ENCODE measurements at places on chromosomes 13 and 19. TPM values are rescaled to one million over a fixed set of nuclear protein-coding genes. Genes with fewer than 3 reads are reported as not detected.

- H3K36me3 ChIP-seq: no peaks in the 10 kb centered on the region
- no peak overlapping the region for H3K27ac ChIP-seq
- no peaks in the 10 kb centered on the region for H3K27me3 ChIP-seq
- H3K4me1 ChIP-seq: no peaks in the 10 kb centered on the region
Measured at GRCh38 chr13:43196750-43197370, 173.5 kb downstream of the DNAJC15 start.

- DNase-seq: no peak
- no peak overlapping the region for H3K4me3 ChIP-seq
Measured at GRCh38 chr19:2010135-2010668, 5.3 kb downstream of the BTBD2 start.

DNA sequence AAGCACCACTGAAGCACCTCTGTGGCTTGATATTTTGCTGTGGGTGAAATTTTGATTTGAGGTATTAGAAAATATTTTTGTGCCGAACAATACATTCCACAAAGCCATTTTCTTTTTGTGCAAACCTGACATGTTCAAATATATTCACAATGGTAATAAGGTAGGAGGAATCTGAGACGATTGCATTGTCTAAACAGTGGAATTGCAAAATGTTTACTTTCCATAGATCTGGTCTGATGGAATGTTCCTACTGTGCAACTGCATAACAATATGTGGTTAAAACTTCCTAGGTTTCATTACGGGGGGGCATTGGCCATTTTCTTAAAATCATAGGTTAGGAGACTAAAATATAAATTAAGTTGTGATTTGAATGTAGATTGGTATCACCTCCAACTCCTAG lies 42.7 kb upstream of the AKAP11 start:
- H3K36me3 ChIP-seq: peaks cover 5% of the 10 kb centered on the region
- H3K27ac ChIP-seq: no peak overlapping the region
- peaks cover 2% of the 10 kb centered on the region for H3K4me1 ChIP-seq
- no peak for DNase-seq

DNA sequence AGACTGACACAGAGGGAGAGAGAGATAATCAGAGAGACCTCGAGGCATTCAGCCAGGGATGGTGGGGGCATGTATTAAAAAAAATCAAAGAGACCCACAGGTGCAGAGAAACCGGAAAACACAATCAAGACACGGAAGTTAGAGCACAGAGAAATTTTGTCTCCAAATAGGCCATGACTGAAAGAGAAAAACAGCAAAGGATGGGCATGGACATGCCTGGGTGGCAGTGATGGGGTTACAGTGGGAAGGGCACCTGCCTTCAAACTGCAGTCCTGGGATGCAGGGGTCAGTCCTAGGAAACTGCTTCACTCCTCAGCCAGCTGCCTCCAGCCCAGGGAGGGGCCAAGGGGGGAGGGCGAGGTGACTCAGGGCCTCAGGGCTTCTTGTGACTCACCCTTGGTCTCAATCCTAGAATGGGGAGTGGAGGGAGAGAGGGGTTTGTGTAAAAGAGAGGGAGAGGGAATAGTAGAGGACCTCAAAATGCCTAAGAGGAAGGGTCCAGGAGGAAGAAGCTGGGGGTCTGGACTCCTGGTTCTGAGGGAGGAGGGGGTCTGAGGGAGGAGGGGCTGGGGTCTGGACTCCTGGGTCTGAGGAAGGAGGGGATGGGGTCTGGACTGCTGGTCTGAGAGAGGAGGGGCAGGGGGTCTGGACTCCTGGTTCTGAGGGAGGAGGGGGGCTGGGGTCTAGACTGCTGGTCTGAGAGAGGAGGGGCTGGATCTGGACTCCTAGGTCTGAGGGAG lies 3.6 kb upstream of the KCNN4 start:
- H3K27ac ChIP-seq: no peak overlapping the region
- H3K4me3 ChIP-seq: no peak overlapping the region
- H3K27me3 ChIP-seq: no peaks in the 10 kb centered on the region
- peak; percentile 74 for DNase-seq

- no peaks in the 10 kb centered on the region for H3K27me3 ChIP-seq
- H3K36me3 ChIP-seq: no peaks in the 10 kb centered on the region
- H3K4me1 ChIP-seq: no peaks in the 10 kb centered on the region
- no peak overlapping the region for H3K27ac ChIP-seq
Measured at GRCh38 chr19:771332-771785, 20.4 kb downstream of the MISP start.

DNA sequence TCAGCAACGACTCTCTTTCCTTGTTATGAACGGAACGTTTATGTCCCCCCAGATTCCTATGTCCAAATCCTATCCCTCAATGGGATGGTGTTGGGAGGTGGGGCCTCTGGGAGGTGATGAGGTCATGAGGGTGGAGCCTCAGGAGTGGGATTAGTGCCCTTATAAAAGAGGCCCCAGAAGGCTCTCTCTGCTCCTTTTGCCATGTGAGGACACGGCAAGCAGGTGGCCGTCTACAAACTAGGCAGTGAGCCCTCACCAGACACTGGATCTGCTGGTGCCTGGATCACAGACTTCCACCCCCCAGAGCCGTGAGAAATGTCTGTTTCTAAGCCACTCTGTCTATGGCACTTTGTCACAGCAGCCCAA lies 53.2 kb downstream of the EPS15L1 start:
- no peak for DNase-seq
- no peak overlapping the region for H3K4me3 ChIP-seq
- H3K4me1 ChIP-seq: no peaks in the 10 kb centered on the region
- H3K36me3 ChIP-seq: no peaks in the 10 kb centered on the region
- H3K27ac ChIP-seq: no peak overlapping the region
- no peaks in the 10 kb centered on the region for H3K27me3 ChIP-seq

DNA sequence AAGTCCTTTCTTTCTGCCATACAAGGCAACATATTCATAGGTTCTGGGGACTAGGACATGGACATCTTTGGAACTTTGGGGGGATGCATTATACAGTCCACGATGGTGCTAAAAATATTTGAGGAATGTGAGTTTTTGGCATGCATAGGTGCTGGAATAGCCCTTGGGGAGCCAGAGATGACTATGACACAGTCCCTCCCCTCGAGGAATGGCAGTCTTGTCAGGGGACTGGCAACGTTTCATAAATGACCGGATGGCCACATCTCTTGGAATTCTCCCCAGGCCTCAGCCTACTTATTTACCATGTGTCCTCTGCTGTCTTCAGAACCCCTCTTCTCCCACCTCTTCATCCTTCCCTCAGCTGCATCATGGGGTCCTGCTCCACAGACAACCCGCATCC lies 13.6 kb downstream of the MEIOSIN start:
- H3K27me3 ChIP-seq: no peaks in the 10 kb centered on the region
- H3K4me3 ChIP-seq: no peak overlapping the region
- no peak for DNase-seq
- H3K4me1 ChIP-seq: no peaks in the 10 kb centered on the region
- no peaks in the 10 kb centered on the region for H3K36me3 ChIP-seq

DNA sequence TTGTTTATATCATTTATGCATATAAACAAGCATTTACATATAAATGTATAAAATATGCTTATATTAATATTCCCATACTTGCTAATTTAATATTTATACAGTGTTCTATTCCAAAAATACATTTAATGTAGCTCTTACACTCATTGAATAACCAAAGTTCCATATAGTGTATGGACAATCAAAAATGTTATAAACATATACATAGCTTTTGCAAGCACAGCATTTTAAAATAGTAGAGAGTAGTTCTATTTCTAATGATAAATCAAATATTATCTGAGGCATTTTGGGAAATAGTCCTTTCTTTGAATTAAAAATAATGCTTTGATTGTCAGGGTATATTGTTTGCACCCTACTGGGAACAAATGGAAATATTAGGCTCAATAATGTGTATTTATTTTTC lies 22.5 kb upstream of the COG6 start:
- no peaks in the 10 kb centered on the region for H3K4me1 ChIP-seq
- no peak overlapping the region for H3K4me3 ChIP-seq
- DNase-seq: no peak
- no peaks in the 10 kb centered on the region for H3K36me3 ChIP-seq
- no peak overlapping the region for H3K27ac ChIP-seq
- H3K27me3 ChIP-seq: peaks cover 3% of the 10 kb centered on the region

GRCh38 chr13:35760735-35761281 lies 284.3 kb upstream of the MAB21L1 start:
- H3K27me3 ChIP-seq: no peaks in the 10 kb centered on the region
- H3K27ac ChIP-seq: no peak overlapping the region

DNA sequence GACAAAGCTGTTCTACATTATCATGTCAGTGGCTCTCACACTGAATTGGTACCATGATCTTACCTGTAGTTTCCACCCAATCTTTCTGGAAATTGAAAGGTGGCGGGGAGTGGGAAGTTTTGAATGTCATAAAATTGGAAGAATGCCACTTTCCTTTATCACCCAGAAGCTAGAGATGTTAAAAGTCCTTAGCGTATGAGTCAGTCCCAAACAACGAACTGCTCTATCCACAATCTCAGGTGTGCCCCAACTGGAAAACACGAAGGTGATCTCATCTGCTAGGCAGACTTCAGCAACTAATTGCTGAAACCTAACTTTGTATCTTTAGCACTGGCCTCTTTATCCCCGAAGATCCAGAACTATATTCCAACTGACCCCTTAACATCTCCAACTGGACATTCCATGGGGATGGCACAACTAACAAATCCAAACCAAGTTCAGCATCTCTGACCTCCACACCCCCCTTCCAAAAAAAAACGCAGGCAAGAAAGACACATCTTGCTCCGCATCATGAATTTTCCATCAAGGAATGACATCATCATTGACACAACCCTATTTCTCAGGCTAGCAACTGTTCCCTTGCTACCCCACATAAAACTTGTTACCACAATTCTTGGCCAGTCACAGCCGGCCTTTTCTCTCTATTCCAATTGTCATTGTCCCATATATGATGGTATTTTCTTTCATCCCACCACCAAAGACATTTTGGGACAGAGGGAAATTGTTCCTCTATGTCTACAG lies 175.4 kb downstream of the KLF12 start:
- H3K27ac ChIP-seq: no peak overlapping the region
- no peak overlapping the region for H3K4me3 ChIP-seq
- H3K27me3 ChIP-seq: no peaks in the 10 kb centered on the region
- H3K36me3 ChIP-seq: no peaks in the 10 kb centered on the region
- H3K4me1 ChIP-seq: peaks cover 2% of the 10 kb centered on the region

GRCh38 chr19:45117167-45117594 lies 24.2 kb downstream of the PPP1R37 start:
- H3K36me3 ChIP-seq: no peaks in the 10 kb centered on the region
- H3K4me1 ChIP-seq: no peaks in the 10 kb centered on the region
- no peak overlapping the region for H3K4me3 ChIP-seq
- DNase-seq: no peak

DNA sequence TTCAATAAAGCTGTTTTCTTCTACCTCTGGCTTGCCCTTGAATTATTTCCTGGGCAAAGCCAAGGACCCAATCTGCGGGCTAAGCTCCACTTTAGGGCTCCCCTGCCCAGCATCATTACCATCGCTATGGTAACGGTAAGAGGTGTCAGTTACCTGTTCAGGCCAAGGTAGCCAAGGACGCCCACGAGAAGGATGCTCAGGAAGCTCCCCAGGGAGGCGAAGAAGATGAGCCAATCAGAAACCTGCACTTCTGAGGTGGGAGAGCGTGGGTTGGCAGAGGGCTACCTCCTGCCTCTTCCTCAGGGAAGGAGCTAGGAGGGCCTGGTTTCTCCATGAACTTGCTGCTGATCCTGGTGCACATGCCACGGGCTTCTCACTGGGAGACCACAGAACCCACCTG lies 24.7 kb downstream of the IL12RB1 start:
- DNase-seq: no peak
- H3K27ac ChIP-seq: no peak overlapping the region
- no peak overlapping the region for H3K4me3 ChIP-seq

- no peak overlapping the region for H3K27ac ChIP-seq
- H3K4me3 ChIP-seq: no peak overlapping the region
- no peak for DNase-seq
- no peaks in the 10 kb centered on the region for H3K27me3 ChIP-seq
- no peaks in the 10 kb centered on the region for H3K4me1 ChIP-seq
Measured at GRCh38 chr13:39095500-39095899, 57.2 kb downstream of the NHLRC3 start.

DNA sequence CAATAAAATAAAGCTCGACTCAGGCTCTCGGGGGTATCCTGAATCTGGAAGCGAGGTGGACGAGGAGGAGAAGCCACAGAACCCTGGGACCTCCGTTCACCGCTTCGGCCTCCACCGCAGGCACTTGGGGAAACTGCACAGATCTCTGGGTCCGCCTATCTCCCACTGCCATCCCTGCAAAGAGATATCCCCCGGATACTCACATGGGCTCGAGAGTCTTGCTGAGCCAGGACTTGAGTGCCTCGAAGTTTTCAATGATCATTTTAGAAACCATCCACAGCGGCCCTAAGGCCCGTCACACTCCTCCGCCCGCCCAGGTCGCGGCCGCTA lies 589 bp downstream of the RBM26 start:
- H3K4me1 ChIP-seq: peaks cover 3% of the 10 kb centered on the region
- no peaks in the 10 kb centered on the region for H3K27me3 ChIP-seq
- peak overlapping the region; percentile 57 for H3K27ac ChIP-seq
- no peaks in the 10 kb centered on the region for H3K36me3 ChIP-seq
- DNase-seq: no peak
- peak overlapping the region; percentile 79 for H3K4me3 ChIP-seq

- no peaks in the 10 kb centered on the region for H3K27me3 ChIP-seq
- H3K4me1 ChIP-seq: no peaks in the 10 kb centered on the region
- no peak overlapping the region for H3K27ac ChIP-seq
- H3K36me3 ChIP-seq: no peaks in the 10 kb centered on the region
Measured at GRCh38 chr19:9786819-9787218, 18.3 kb upstream of the ZNF846 start.

DNA sequence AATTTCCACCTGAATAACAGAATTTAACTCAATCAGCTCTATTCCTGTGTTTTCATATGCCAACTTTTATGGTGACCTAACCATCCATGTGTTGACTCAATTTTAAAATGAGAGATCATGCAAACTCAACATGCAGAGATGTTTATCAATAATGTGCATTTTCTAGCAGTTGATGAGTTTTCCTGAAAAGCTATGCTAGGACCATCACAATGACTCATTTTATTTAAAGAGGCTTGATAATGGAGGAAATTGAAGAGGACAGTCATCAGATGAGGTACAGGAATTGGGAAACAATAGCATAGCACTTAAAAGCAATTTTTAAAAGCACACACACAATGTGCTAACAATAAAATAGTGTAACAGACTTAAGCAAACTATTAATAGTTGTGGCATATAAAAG lies 127.1 kb downstream of the VWA8 start:
- H3K4me3 ChIP-seq: no peak overlapping the region
- H3K27me3 ChIP-seq: no peaks in the 10 kb centered on the region
- DNase-seq: no peak
- H3K4me1 ChIP-seq: no peaks in the 10 kb centered on the region
- no peak overlapping the region for H3K27ac ChIP-seq
- no peaks in the 10 kb centered on the region for H3K36me3 ChIP-seq

Gene ATG4D
- 17.2 TPM for total RNA-seq

Gene APOC4
- total RNA-seq: not detected

Gene NBEA
- 14.0 TPM for total RNA-seq

Gene ZNF100
- 21.6 TPM for total RNA-seq

Gene PRODH2
- not detected for total RNA-seq

Gene WDR87
- total RNA-seq: not detected
